ENCODE measurements at places on chromosomes 6 and 20.

DNA sequence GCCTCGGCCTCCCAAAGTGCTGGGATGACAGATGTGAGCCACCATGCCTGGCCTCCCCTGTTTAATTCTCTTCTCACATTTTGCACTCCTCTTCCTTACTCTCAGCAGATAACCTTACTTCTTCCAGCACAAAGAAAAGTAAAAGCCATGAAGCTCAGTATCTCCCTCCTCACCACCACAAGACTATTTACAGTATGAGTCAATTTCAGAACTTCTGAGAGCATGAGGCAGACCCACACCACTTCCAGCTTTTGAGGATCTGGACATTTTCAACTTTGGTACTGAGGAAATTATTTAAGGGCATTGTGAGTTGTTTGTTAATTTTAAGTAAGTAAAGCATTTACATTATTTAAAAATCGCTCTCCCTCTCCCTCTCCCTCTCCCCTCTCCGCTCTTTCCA is 8.0 kb upstream of the SNX3 start:
- H3K27ac ChIP-seq: no peak overlapping the region
- no peaks in the 10 kb centered on the region for H3K27me3 ChIP-seq
- DNase-seq: no peak
- H3K4me3 ChIP-seq: no peak overlapping the region
- H3K36me3 ChIP-seq: peaks cover 2% of the 10 kb centered on the region

GRCh38 chr20:54626126-54626525 is 150.7 kb downstream of the DOK5 start:
- no peaks in the 10 kb centered on the region for H3K4me1 ChIP-seq
- no peak overlapping the region for H3K27ac ChIP-seq
- no peaks in the 10 kb centered on the region for H3K36me3 ChIP-seq
- no peak overlapping the region for H3K4me3 ChIP-seq

DNA sequence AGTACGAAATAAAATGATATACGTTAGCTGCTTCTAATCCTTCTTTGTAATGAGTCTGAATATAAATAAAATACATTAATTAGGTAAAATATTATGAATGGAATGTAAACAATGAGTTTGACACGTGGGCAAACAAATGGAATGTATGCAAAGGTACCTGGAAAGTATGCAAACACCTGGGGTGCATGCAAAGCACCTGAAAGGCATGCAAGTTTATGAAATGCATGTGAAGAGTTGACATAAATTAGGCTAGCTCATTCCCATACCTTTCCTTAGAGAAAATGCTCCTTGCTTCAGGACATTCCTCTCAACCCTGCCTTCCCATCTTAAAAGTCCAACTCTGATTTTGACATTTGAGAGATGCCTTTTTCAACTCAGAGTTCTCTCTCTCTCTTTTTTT is 140.9 kb downstream of the EDN1 start:
- no peak for DNase-seq
- peaks cover 16% of the 10 kb centered on the region for H3K27me3 ChIP-seq
- no peaks in the 10 kb centered on the region for H3K4me1 ChIP-seq
- no peak overlapping the region for H3K4me3 ChIP-seq
- H3K27ac ChIP-seq: no peak overlapping the region
- no peaks in the 10 kb centered on the region for H3K36me3 ChIP-seq

GRCh38 chr20:40711079-40711478 is 22.0 kb upstream of the MAFB start:
- no peaks in the 10 kb centered on the region for H3K4me1 ChIP-seq
- no peak overlapping the region for H3K27ac ChIP-seq
- H3K27me3 ChIP-seq: peaks cover 29% of the 10 kb centered on the region
- no peak for DNase-seq
- H3K36me3 ChIP-seq: no peaks in the 10 kb centered on the region

DNA sequence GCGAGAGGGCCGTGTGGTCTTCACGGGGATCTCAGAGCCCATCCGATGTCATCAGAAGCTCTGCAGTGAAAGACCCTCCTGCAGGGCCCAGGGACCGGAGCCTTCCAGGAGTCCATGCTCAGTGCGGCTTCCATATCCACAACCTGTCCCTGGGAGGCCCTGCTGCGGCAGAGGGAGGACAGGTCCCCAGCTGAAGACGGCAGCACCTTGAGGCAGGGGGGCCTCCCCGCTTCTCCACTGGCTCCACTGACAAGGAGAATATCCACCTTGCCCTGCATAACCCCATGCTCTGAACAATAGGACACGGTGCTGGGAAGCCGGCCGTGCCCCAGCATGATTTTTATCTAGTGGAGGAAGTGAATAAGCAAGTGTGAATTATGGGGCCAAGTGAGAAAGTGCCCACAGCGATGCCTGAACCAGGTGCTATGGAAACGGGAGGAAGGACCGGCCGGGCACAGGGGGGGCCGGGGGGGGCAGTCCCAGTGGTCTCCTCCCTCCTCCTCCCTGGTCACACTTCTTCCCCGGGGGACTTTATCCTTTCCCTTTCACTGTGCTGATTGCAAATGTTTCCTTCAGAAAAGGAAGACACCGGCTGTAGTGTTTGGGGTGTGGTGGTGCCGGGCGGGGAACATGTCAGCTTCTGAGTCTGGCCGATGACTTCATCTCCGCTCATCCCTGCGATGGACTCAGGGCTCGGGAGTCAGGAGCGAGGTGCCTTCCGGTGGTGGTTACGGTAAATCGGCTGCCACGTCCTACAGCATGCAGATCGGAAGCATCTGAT is 225.1 kb downstream of the ERMARD start:
- H3K36me3 ChIP-seq: peaks cover 2% of the 10 kb centered on the region
- no peak overlapping the region for H3K27ac ChIP-seq
- no peak for DNase-seq
- H3K4me3 ChIP-seq: no peak overlapping the region

GRCh38 chr20:32847964-32848363 is 10.8 kb upstream of the EFCAB8 start:
- peaks cover 19% of the 10 kb centered on the region for H3K36me3 ChIP-seq
- H3K27me3 ChIP-seq: no peaks in the 10 kb centered on the region
- peaks cover 9% of the 10 kb centered on the region for H3K4me1 ChIP-seq
- peak overlapping the region; percentile 45 for H3K27ac ChIP-seq
- no peak for DNase-seq

DNA sequence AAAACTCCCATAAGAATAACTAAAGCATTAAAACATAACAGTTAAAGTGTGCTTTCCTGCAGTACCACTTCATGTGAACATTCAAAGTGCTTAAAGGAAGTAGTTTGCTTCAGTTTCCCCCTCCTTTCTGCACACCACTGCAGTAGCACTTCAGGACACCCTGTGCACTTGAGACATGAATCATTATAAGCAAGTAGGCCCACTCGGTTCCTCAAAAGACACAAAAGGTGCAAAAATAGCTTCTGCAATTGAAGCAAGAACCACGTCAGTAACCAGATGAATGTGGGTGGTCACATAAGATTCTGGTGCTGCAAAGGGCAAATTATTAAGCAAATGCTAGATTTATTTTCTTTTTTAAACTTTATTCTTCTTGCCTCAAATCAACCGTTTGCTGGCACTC is 160.6 kb downstream of the HIVEP2 start:
- peaks cover 3% of the 10 kb centered on the region for H3K36me3 ChIP-seq
- no peaks in the 10 kb centered on the region for H3K27me3 ChIP-seq
- peak overlapping the region; percentile 61 for H3K27ac ChIP-seq
- no peak overlapping the region for H3K4me3 ChIP-seq

DNA sequence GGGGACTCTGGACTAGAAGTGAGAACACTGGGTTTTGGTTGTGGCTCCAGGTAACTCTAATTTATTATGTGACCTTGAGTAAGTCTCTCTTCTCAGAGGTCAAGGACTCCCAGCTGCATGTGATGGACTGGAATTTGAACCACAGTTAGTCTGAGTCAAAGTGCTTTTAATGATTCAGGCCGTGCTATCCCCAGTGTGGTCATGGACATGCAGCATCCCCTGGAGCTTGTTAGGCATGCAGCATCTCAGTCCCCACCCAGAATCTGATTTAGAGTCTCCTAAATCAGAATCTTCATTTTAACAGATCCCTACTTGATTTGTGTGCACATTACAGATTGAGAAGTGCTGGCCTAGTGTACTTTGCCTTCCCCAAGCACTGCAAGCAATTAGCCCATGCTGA is 74.2 kb downstream of the TOX2 start:
- DNase-seq: no peak
- peaks cover 6% of the 10 kb centered on the region for H3K4me1 ChIP-seq
- H3K27me3 ChIP-seq: peaks cover 7% of the 10 kb centered on the region
- H3K27ac ChIP-seq: no peak overlapping the region
- H3K4me3 ChIP-seq: no peak overlapping the region

DNA sequence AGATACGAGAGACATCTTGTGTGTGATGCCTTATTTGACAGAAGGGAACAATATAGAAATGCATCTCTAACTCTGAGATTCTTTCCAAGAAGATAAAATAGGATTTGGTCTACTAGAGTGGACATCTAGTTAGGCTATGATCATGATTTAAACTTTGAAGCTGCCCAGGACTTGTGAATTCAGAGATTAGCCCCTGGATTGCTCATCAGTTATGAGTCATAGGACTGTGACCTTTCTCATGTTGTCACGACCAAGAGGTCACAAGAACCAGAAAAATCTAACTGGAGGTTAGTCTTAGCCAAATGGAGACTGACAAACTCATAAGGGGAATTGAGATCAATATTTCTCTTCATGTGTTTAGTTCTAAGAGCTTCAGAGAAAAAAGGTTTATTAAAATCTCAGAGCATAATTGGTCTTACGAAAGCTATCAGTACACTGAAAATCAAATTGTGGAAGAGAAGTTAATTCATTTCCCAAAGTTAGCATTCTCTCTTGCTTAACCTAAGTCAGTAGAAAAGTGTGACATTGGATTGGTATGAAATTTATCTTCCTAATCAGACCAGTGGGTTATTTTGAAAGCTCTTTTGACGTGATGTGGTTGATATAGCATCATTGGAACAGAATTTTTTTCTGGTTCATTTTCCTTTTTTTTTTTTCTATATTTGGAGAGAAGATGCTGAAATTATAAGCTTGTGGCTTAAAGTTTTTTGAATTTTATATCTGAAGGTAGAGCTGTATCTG is 245.7 kb downstream of the RNF144B start:
- H3K4me1 ChIP-seq: no peaks in the 10 kb centered on the region
- no peak overlapping the region for H3K27ac ChIP-seq
- no peak for DNase-seq
- peaks cover 14% of the 10 kb centered on the region for H3K27me3 ChIP-seq
- no peaks in the 10 kb centered on the region for H3K36me3 ChIP-seq

DNA sequence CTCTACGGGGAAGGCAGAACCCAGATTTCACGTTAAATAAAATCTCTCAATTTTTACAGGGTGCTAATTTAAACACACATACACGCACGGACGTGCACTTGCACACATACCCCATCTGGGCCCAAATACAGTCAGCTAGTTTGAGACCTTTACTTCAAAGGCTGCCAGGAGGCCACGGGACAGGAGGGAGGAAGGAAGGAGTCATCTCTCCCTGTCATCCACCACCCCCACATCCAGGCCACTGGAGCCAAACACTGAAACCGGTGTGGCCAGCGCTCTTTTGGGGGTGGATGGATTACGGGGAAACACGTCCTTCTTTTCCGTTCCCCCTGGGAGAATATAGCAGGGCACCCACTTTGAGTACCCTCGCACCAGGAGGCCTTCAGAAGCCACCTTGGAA is 60.1 kb downstream of the ZNF831 start:
- no peak overlapping the region for H3K27ac ChIP-seq
- H3K27me3 ChIP-seq: no peaks in the 10 kb centered on the region
- no peak overlapping the region for H3K4me3 ChIP-seq
- H3K4me1 ChIP-seq: peaks cover 19% of the 10 kb centered on the region
- no peak for DNase-seq

DNA sequence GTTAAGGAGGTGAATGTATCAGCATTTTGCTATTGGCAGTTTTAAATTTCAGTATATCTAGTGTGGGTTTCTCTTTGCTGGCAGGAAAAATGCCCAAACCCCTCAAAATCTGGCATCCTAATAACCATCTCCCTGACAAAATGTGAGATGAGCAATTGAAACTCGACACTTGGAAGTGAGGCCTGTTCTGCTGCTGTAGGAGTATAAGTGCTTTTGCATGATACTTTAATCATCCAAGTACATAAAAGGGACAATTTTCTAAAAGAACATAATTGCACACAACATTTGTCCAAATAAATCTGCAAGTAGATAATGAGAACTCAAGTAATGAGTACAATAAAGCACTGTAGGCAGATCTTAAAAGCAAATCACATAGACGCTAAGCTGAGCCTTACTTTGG is 36.5 kb downstream of the LAMP5 start:
- no peaks in the 10 kb centered on the region for H3K36me3 ChIP-seq
- no peak for DNase-seq
- H3K27ac ChIP-seq: no peak overlapping the region
- no peaks in the 10 kb centered on the region for H3K27me3 ChIP-seq

DNA sequence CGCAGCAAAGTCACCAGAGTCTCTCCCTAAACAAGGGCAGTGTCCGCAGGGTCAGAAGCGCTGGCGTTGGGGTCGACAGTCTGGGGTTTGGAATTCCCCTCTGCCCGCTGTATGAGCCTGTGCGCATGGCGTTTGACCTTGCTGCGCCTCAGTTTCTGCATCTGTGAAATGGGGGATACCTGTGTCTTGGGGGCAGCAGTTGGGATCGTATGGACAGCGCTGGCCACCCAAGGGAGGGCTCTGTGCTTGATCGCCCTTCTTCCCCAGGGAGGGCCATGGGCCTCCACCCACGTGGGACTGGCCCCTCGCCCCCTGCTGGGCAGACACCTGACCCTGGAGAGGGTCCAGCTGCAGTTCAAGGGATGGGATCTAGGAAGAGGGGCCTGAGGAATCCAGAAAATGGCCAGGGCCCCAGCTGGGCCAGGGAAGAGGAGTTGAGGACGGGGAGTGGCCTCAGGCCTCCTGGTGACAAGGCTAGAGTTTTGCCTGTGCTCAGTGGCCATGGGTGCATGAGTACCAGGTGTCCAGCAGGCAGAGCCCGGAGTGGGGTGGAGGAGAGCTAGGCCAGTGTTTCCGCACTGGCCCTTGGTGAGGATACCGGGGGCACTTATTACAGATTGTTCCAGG is 26.4 kb upstream of the PHACTR3 start:
- H3K36me3 ChIP-seq: peaks cover 2% of the 10 kb centered on the region
- DNase-seq: no peak
- no peak overlapping the region for H3K27ac ChIP-seq
- H3K4me1 ChIP-seq: peaks cover 3% of the 10 kb centered on the region
- H3K27me3 ChIP-seq: peaks cover 62% of the 10 kb centered on the region
- H3K4me3 ChIP-seq: no peak overlapping the region

- H3K4me3 ChIP-seq: peak within 1 kb of the TSS; percentile 98
- peak within 1 kb of the TSS; percentile 98 for H3K27ac ChIP-seq
- H3K4me1 ChIP-seq: peaks cover 12% of the 10 kb centered on the region
- peak; percentile 47 for DNase-seq
Observed at GRCh38 chr6:78867370-78868040, at the start of gene IRAK1BP1. Gene IRAK1BP1, plus strand, starts transcription at chr6:78867551. Its CDS starts 26 bp downstream, at chr6:78867577.

- no peaks in the 10 kb centered on the region for H3K36me3 ChIP-seq
- H3K27ac ChIP-seq: no peak overlapping the region
- H3K4me3 ChIP-seq: no peak overlapping the region
- no peaks in the 10 kb centered on the region for H3K4me1 ChIP-seq
Observed at GRCh38 chr20:41738604-41739206, 120.5 kb upstream of the CHD6 start.

DNA sequence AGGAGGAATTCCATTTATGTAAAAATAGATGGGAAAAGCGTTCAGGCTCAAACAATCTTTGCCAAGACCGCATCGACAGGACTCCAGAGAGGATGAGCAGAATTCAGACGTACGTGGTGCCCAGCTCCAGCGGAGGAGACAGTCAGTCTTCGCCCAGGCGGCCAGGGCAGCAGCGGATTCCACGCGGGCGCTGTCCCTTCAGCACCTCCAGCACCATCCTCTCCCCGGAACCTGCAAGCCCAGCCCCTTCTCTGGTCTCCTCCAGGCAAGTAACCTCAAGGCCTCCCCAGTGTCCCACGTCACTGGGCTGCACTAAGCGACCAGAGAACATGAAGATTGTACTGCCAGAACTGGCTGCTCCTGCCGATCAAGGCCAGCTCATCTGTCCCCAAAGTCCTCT is 2.8 kb upstream of the KCNQ2 start:
- peaks cover 6% of the 10 kb centered on the region for H3K4me1 ChIP-seq
- H3K36me3 ChIP-seq: peaks cover 2% of the 10 kb centered on the region
- no peak for DNase-seq
- H3K4me3 ChIP-seq: no peak overlapping the region
- peaks cover 54% of the 10 kb centered on the region for H3K27me3 ChIP-seq

All from T-helper 17 cell (primary cell).